ENCODE measurements at places on chromosomes 2 and 18.

- DNase-seq = peak; percentile 54
Observed at GRCh38 chr2:118124288-118124891, 36.1 kb downstream of the INSIG2 start.

DNA sequence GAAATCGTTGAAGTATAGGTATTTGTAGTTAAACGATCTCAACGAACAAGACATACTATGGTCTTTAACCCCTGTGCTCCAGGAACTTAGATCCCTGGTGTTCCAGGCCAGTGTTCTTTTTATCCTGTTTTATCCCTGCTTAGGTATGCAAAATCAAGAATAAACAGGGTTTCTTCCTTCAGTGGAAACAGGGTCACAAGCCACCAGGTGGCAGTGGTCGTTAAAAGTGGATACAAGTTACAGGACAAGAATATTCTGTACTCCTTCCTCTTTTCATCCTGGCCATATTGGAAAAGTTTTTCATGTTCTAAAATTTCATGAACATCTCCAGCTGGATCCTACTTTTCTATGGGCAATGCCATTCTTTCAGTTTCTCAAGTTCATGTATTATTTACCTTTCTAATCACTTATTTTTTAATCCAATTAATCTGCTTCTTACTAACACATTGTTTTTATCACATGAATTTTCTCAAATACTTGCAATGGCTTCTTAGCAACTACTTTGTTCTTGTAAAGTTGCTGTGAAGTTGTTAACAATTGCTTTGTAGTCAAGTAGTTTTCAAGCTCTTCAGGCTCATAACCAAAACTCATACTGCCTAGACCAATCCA lies 16.4 kb upstream of the HNMT start:
- DNase-seq = peak; percentile 78

GRCh38 chr18:63439334-63439733 lies 17.1 kb upstream of the VPS4B start:
- DNase-seq = peak; percentile 72

DNA sequence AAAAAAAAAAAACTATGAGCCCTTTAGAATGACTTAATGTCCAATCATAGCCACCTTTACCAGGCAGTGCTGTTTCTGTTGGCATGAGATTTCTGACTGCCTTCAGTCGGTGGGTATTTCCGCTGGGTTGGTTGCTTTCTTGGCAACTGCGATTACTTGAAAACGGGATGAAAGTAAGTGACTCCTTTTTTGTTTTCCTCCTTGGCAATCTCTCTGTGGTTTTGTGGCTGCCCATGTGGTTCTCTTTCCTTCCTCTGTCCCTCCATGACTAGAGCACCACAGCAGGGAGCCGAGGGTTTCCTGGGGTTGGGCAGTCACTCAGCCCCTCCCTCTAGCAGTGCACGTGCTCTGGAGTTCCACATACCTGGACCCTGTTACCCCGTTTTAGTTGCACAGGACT lies 112.1 kb downstream of the KLHL29 start:
- peak; percentile 23 for DNase-seq

DNA sequence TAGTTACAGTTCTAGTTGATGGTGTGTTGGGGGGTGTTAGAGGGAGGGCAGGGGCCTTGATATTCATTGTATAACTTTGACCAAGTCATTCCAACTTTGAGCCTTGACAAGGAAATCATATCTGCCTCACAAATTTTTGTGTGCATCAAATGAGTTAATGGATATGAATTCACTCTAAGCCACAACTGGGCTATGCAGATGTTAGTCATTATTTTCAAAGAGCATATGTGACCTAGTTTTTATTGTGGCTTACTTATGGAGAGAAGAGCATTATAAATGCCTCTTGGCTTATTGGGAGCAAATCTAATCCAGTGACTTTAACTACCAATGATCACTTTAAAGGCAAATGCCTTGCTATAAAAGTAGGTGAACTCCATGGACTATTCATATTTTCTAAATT lies 250.2 kb downstream of the LPIN1 start:
- DNase-seq = no peak

GRCh38 chr18:54859667-54860421 lies 31.6 kb downstream of the RAB27B start:
- no peak for DNase-seq

- no peak for DNase-seq
Observed at GRCh38 chr2:176482107-176482506, 212.9 kb downstream of the MTX2 start.

- DNase-seq = no peak
Observed at GRCh38 chr18:10131460-10132395, 217.9 kb downstream of the VAPA start.

DNA sequence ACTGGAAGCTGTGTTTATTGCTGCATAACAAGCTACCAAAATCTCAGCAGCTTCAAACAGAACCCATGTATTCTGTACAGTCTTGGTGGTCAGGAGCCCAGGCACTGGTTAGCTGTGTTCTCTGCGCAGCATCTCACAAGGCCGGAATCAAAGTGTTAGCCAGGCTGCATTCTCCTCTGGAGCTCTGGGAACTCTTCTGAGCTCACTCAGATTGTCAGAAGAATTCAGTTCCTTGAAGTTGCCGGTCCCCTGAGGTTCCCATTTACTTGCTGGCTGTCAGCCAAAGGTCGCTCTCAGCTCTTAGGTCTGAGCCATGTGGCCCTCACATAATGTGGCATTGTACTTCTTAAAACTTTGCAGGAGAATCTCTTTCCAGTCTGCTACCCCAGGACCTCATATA lies 123.6 kb upstream of the SMIM21 start:
- no peak for DNase-seq

DNA sequence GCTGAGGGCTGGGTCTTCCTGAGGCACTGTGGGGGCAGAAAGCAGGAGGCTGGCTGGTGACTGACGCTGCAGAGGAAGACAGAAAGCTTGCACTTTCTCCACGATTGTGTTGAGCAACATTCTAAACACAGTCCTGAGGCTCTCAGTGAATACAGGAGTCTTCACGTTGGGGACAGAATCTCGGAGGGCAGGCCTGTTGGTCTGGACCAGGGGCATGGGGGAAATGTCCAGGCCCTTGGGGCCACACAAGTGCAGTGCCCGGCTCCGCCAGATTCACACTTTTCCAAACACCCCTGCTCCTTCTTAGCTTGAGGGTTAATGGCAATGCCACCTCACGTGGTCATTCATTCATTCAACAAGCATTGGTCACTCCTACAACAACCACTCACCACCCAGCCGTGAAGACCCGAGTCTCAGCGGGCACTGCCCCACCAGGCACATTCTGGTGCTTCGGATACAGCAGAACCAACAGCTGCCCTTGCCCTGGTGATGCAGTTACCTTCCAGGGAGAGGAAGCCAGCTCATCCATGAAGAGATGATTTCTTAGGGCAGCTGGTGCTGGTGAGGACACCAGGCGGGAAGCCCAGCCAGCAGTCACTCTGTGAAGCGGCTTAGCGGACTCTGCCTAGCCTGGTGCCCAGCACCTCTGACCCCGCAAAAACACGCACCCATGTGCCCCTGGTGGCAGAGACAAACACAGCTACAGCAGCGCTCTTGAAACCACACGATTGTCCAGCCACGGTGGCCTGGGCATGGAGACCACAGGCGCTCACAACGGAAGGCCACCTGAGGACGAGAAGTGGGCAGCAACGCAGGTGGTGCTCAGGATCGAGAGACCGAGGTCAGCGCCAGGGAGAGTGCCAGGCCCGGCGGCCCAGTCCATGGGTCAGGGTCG lies 10.9 kb upstream of the GPC1 start:
- no peak for DNase-seq

DNA sequence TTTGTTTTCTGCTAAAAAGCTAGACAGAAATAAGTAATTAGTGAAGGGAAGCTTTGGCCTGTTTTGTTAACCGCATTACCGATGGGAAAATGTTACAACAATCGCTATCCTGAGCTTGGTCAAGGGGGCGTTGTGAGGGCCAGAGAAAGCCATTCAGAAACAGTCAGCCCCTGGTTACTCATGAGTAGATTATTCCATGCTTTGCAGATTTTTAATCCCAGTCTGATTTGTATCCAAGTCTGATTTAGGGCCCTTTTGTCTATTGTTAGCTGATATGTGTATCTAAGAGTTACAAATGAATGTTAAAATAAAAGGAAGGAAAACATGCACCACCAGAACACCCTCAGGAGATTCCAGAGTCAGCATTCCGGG lies 99.1 kb downstream of the PRPF40A start:
- no peak for DNase-seq

GRCh38 chr18:67692811-67693210 lies 176.3 kb upstream of the DSEL start:
- DNase-seq = no peak

- DNase-seq = peak; percentile 52
Observed at GRCh38 chr2:174014011-174014698, 49.0 kb upstream of the SP3 start.

DNA sequence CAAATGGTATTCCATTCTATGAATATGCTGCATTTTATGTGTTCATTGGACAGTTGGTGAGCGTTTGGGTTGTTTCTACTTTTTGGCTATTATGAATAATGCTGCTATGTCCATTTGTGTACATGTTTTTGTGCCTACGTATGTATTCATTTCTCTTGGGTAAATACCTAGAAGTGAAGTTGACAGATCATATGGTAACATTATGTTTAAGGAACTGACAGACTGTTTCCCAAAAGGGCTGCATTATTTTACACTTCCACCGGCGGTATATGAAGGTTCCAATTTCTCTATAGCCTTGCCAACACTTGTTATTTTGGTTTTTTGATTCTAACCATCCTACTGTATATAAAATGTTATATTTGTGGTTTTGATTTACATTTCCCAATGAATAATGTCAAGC lies 703.9 kb upstream of the CDH2 start:
- no peak for DNase-seq

DNA sequence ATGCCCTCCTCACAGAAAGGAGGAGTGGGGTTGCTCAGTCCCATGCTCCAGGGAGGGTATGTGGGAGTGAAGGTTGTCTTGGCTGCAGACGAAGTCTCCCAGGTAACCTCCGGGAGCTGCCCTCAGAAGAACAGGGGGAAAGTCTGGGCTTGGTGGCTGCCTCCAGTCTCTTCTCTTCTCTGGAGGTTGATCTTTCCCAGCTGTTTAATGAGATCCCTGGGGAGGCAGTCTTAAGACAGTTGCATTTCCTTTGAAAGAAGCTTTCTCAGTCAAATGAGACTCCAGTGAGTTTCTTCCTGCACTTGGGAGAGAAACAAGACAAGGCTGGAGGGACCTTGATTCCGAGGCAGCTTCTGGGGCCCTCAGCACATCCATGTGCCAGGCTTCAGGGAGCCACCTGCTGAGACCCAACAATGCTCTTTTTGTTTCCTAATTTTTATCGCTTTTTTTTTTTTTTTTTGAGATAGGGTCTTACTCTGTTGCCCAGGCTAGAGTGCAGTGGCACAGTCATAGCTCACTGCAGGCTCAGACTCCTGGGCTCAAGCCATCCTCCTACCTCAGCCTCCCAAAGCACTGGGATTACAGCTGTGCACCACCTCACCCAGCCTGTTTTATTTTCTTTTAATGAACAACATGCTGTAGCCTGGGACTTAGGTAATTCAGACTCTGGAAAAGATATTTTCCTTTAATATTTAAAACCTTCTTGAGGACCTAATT lies 71.7 kb upstream of the TPO start:
- DNase-seq = no peak

GRCh38 chr2:174753038-174753633 lies 11.1 kb downstream of the CHRNA1 start:
- no peak for DNase-seq

DNA sequence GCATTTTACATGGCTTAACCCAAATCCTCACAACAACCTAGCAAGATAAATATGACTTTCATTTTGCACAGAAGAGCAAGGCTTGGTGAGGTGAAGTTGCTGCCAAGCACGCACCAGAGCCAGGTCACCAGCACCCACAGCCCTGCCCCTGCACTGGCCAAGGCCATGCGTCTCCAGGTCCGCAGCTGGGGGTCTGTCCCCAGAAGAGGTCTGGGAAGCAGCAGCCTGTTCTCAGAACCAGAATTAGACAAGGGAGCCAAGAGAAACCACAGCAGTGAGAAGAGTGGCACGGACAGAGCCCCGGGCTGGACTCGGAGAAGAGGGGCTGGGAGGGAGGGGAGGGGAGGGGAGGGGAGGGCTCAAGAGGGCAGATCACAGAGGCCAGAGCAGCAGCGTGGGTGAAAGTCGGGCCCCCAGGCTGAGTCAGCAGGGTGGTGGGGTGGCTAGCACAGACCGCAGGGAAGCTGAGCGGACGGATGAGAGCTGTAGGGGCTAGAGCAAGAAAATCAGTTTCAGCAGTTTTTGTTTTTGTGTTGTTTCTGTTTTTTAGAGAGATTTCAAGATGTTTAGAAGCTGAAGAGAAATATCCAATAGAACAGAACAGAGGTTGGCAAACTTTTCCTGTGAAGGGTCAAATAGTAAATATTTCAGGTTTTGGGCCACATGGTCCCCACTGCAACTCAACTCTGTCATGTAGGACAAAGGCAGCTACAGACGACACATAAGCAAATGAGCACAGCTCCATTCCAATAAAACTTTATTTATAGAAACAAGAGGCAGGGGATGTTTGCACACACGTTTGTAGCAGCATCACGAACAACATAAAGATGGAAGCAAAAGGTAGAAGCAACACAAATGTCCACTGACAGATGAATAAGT lies 7.4 kb upstream of the MTERF4 start:
- DNase-seq = no peak

DNA sequence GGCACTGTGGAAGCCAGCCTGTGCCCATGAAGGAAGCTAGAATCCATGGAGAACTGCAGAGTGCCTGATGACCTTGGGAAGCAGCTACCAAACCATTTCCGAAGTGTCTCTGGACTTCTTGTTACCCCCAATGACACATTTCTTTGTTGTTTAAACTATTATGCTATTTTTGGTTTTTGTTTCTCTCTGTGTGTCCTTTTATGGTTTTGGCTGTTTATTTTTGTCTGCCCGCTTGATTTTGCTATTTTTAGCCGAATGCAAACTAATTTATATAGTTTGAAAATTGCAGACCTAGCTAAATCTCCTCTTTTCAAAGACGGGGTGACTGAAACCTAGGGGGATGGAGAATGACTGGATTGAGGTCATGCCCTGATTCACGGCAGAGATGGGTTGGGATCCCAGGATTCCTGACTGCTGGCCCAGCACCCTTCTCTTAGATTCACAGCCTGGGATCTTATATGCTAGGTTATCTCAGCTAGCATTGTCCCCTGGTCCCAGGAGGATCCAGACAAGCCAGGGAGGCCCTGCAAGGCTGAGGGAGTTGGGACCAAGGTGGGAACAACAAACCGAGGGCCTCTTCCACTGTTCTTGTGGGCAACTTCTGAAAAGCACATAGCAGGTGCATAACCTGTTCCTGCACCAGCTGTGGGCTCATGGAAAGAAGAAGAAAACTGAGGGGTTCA lies 116.3 kb upstream of the HAAO start:
- DNase-seq = no peak

- DNase-seq = no peak
Observed at GRCh38 chr18:26893996-26894395, 28.5 kb upstream of the AQP4 start.

- DNase-seq = no peak
Observed at GRCh38 chr18:76130845-76131244, 364.2 kb downstream of the ZNF516 start.

GRCh38 chr2:86543335-86543734 lies 19.9 kb downstream of the CHMP3 start:
- no peak for DNase-seq

Measured in CD14-positive monocyte (primary cell).